ENCODE measurements at places on chromosomes 1 and 21.

DNA sequence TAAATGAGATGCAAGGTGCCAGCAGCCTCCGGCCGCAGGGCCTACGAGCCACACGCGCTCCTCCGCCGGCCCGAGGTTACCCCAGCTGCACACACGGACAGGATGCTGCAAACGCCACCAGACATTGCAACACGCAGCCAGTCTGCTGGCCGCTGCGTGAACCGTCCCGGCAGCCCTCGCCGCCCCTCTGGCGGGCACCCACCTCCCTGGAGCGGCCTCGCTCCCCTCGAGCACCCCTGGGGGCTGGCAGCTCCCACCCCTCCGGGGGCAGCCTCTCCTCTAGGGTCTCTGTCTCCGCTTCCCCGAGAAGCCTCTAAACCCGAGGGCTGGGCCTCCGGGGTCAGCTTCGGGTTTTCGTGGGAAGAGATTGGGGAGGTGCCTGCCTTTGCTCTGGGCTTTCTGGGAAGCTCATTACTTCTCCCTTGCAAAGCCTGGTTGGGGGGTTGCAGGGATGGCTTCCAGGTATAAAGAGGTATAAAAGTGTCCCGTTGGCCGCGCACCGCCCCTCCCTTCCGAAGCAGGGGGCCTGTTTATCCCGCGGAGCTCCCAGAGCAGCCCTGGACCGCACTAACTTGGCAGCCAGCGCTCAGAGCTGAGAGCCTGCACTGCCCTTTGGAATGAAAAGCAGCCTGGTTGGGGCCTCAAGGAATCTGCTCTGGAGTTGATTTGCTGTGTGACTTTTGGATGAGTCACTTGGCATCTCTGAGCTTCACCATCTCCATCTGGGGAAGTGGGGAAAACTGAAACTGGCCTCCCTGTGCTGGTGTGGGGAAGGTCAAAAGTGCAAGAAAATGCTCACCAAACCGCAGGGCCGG lies 21.8 kb downstream of the DHRS3 start:
- peak; percentile 90 for DNase-seq

DNA sequence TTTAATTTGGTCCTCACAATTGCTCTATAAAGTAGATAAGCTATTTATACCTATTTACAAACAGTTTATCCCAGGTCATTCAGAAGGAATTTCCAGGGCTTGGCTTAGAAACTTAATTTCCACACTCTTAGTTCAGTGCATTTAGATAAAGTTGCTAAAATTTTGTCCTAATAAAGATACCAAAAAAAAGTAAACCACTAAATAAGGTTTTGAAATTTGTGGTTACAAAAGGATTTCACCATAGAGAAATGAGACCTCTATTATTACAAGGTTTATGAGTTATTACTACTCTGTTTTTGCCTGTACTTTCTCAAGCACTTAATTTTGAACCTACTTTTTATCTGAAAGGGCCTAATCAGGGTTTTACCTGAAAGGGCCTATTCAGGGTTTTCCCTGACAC lies 22.4 kb downstream of the PTPN22 start:
- no peak for DNase-seq

DNA sequence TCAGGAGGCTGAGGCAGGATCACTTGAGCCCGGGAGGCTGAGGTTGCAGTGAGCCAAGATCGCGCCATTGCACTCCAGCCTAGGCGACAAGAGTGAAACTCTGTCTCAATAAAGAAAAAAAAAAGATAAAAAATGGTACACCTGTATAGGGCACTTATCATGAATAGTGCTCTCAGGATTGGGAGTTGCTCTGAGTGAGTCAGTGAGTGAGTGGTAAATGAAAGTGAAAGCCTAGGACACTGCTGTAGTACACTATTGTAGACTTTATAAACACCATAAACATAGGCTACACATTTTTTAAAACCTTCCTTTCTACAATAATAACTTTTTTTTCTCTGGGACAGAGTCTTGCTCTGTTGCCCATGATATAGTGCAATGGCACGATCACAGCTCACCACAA lies 16.8 kb downstream of the PHTF1 start:
- no peak for DNase-seq

- DNase-seq: no peak
These were observed 8.0 kb upstream of the PLCH2 start for GRCh38 chr1:2468041-2468472.

- peak; percentile 33 for DNase-seq
These were observed 43.1 kb upstream of the KANK4 start for GRCh38 chr1:62362061-62362917.

DNA sequence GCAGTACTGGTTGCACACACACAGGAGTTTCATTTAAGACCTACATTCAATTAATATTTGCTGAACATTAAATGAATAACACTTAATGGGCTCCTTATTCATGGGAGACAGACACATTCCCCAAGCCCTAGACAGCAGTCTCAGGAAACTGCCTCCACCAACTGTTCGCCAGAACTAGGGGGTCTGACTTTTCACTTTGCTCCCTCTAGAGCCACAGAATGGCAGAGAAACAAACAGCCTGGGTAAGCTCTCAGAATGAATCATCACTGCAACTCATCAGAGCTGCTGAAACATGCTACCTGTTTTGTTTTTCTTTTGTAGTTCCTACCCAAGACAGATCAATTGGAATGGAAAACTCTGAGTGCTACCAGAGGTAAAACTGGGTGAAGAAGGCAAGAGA lies 31.7 kb downstream of the ELK4 start:
- DNase-seq: no peak

- DNase-seq: no peak
These were observed 246.0 kb downstream of the RYR2 start for GRCh38 chr1:237287876-237288521.

DNA sequence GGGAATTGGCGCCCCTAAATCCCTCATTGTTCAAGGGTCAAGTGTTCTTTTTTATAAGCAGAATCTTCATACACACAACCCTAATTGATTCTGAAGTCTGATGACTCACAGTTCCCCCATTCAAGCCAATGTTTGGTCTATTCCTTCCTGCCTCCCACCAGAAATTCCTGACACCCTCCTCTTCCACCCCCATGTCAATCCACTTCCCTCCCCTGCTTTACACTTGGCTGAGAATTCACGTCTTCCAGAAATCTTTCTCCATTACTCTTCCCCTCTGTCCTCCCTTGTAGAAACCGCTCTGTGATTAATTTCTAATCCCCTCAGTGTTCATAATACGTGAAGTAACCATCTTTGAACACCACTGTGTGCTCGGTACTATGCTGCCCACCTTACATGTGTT lies 76.2 kb upstream of the CD34 start:
- DNase-seq: no peak
